ENCODE measurements at places on chromosomes 4 and X.
A peak's percentile ranks its signal among the peaks of the same experiment; 100 is the strongest.

DNA sequence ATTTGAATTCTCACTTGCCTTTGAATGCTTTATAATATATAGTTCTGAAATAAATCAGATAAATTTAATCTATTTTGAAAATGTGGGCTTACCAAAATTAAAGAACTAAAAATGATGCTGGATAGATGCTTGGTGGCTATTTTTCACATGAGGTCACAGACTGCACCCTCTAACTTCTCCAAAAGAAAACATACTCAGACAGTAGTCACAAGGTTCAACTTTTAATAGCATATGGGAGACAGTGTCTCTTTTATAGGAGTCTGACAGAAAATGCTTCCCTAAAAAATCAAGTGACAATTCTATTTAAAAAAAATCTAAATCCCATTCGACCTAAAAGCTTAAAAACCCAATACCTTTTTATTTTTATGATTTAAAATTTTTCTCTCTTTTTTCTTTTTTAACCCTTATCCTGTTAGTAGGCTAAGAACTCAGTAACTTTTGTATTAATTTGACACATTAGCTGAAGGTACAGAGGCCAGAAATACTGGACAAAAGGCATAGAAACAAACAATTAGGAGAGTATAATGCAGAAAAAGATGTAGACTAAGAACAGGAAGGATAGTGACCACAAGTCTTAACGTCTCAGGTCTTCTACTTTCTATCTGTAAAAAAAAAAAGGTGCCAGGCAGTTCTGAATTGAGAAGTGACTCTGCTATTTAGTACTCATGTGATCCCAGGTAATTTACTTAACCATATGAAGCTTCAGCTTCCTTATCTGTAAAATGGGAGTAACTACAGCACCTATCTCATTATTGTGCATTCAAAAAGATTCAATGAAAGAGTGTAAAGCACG, 7.6 kb downstream of the TIGD4 start:
- DNase-seq: no peak

- DNase-seq: peak; percentile 74
Observed at GRCh38 chr4:123597586-123597985, 201.0 kb downstream of the SPRY1 start.

- DNase-seq: no peak
Observed at GRCh38 chrX:9317176-9317575, 147.7 kb upstream of the TBL1X start.

GRCh38 chr4:153936121-153936520, 147.2 kb upstream of the SFRP2 start:
- DNase-seq: no peak

DNA sequence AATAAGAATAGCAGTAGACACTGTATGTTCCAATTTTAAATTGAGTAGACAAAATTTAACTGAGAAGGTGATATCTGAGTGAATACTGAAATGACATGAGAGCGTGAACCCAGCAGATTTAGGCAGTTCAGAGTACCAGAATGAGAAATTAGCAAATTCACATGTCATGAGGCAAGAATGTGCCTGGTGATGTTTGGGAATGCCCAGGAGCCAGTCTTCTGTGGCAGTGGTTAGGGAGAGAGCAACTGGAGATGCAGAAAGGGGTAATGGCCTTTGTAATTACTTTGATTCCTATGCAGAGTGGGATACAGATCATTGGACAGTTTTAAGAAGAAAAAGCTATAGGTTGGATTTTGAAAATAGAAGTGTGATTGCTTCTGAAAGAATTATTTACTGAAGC, 621.9 kb downstream of the TECRL start:
- no peak for DNase-seq

GRCh38 chr4:173746424-173746823, 216.4 kb upstream of the HAND2 start:
- no peak for DNase-seq

GRCh38 chr4:113919611-113920010, 59.8 kb downstream of the ARSJ start:
- peak; percentile 7 for DNase-seq
